ENCODE measurements at places on chromosomes 11 and 22.

GRCh38 chr11:18599739-18600230 lies at the start of gene MISFA:
Gene MISFA (plus strand): TSS chr11:18599789. CDS start chr11:18599929, 140 bp downstream.
- no peak for DNase-seq

DNA sequence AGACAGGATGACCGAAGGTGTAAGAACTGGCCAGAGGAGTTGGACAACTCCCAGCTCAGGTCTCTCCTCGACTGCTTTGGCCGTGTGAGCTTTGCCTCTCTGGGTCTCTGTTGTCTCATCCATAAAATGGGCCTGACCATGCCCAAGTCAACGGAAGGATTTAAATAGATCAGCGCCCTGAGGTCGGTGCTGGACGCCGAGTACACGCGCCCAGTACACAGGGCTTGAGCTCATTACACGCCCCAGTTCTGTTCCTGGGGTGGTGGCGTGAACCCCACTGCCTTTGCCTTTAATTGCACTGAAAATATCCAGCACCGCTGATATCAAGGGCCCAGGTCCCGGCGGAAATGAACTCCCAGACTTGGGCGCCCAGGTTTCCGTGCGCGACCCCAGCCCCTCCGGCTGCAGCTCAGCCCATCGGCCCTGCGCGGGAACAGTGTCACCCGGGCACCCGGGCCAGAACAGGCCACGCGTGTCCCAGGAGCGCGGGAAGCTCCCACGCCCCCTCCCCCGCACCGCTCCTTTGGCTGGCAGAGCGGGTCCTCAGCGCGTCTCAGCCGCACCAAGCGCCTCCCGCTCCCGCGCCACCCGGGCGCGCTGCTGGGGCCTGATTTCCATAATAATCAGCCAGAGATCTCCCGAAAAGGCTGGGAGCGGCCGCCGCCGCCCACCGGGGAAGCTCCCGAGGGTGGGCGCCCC lies 42.2 kb downstream of the CYTH4 start:
- no peak for DNase-seq

DNA sequence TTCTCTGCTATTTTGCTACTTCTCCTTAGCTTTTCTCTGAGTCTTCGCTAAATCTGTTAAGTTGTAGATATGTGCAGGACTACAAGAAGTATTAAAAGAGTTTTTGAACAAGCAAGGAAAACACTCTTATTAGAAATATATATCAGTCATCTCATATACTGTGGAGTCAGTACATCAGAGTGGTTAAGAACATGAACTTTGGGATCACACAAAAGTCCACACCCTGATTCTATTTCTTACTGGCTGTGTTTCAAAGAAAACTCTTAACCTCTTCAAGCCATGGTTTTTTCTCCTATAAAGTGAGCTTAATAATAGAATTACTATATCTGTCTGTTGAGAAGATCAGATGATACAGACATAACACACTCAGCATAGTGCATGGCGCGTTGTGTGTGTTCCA lies 29.5 kb downstream of the MMP13 start:
- DNase-seq, result no peak

DNA sequence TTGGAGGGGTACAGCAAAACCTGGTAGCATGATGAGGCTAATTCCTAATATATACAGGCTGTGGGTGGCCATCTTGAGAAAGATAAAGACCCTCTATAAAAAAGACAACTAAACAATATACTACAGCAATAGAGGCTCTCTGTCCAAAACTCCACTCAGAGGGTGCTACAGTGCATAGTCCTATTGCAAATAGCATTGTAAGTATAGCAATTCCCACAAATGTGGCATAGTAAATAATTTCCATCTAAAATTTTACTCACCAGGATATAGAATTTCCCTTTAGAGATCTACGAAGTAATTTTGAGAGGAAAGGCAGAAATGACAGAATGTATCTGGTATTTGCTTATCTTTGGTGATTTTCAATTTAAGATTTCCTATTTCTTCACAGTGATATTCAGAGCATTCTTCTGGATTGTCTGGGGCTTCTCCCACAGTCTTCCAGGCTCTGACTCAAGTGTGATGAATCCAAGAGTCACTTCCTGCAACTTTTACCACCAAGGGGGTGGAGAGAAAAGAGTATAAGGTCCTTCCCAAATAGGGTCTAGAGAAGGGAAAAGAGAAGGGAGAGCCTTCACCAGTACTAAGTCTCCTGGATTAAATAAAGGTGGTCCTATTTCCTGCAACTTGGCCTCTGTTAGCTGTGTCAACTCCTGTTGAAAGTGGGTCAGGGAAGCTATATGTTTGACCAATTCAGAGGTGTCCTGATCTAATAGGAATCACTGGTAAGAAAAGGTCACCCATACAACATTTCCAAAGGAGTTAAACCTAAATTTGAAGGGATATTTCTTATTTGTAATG lies 1054.7 kb upstream of the CNTN5 start:
- DNase-seq, result no peak

DNA sequence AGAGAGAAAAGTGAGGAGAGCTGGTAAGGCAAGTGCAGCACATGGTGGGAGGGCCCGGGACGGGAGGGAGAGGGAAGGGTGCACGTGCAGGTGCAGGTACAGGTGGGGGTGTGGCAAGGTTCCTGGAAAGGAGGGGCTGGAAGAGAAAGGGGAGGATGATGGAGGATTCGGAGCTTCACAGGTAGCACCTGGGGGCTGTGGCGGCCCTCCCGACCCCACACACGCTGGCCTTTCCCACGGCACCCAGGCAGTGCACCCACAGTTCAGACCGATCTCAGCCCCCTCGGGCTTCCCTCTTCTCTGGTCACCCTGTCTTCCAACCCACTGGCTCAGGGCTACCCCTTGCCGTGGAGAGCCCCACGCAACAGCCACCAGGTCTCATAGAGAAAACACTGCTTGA lies 67.4 kb upstream of the A4GALT start:
- DNase-seq, result no peak

DNA sequence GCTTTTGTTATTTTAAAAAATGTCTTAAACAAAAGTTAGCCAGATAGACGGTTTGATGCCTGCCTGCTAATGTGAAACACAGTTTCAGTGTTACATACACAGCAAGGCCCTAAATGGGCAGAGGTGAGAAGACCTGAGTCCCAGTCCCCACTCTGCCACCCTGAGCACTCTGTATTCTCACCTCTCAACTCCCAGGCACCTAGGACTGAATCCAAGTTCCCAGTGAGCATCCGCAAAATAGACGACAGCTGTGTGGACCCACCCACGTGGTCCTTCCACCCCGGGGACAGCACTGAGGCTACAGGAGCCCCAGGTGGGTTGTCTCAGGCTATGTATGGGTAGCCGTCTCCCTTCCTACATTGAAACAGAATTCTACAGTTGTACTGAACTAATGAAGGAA lies 111.5 kb downstream of the RPL27A start:
- DNase-seq, result no peak

GRCh38 chr11:65133724-65134123 lies 595 bp downstream of the SYVN1 start:
- DNase-seq, result no peak
